ENCODE measurements at places on chromosomes 11 and 22. TPM values are rescaled to one million over a fixed set of nuclear protein-coding genes. Genes with fewer than 3 reads are reported as not detected.

The DGCR2 gene
- total RNA-seq = 29.3 TPM

The OR52H1 gene
- not detected for total RNA-seq

The HIKESHI gene
- total RNA-seq = 41.3 TPM

The IFITM5 gene
- not detected for total RNA-seq

The MMP12 gene
- not detected for total RNA-seq

The PCSK7 gene
- 201 TPM for total RNA-seq

The PYGM gene
- total RNA-seq = 4.0 TPM

The EFCAB6 gene
- total RNA-seq = 0.20 TPM

The SERPIND1 gene
- not detected for total RNA-seq

The FBLN1 gene
- total RNA-seq = not detected

The NCR3LG1 gene
- 1.0 TPM for total RNA-seq

The MRPL16 gene
- total RNA-seq = 81.8 TPM

The GGTLC2 gene
- total RNA-seq = not detected

The DLG2 gene
- total RNA-seq = 0.61 TPM

The PANX2 gene
- total RNA-seq = 0.30 TPM

The BIK gene
- 2.0 TPM for total RNA-seq

The TREH gene
- total RNA-seq = not detected

The SCYL1 gene
- total RNA-seq = 63.6 TPM

The OR10G4 gene
- total RNA-seq = not detected

The TSSK2 gene
- total RNA-seq = not detected

The BAIAP2L2 gene
- total RNA-seq = 0.77 TPM
